ENCODE measurements at places on chromosomes 3 and 15. TPM values are rescaled to one million over a fixed set of nuclear protein-coding genes. Genes with fewer than 3 reads are reported as not detected.

DNA sequence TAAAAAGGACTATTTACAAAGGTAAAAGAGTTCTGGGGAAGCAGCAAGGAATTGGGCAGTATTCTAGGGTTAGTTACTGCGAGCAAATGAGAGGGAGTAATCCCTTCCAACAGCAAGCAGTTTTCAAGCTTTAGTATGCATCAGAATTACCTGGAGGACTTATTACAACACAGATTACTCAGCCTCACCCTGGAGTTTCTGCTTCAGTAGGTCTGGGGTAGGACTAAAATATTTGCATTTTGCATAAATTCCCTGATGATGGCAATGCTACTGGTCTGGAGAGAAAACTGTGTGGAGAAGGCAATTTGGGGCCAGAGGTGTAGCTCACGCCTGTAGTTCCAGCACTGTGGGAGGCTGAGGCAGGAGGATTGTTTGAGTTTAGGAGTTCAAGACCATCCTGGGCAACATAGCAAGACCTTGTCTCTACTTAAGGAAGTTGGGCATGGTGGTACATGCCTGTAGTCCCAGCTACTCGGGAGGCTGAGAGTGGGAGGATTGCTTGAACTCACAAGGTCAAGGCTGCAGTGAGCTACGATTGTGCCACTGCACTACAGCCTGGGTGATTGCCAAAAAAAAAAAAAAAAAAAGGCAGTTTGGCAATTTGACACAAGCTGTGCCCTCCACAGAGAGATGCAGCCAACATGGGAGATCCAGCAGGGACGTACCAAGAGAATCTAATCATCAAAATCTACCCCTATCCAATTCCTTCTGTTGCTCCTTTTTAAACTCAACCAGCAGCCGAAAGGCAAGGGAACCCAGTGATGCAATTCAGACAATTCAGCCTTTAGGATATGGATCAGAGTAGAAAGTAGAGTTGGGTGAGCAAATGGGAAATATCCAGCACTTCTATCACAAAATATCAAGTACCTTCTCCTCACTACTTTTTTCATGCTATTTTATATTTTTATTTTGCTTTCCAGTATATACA is 27.1 kb upstream of the AP4E1 start:
- DNase-seq = no peak
- no peak overlapping the region for H3K4me3 ChIP-seq
- no peaks in the 10 kb centered on the region for H3K27me3 ChIP-seq

GRCh38 chr3:40045051-40045450 is 235.6 kb downstream of the MYRIP start:
- no peaks in the 10 kb centered on the region for H3K4me1 ChIP-seq
- H3K4me3 ChIP-seq = no peak overlapping the region
- H3K36me3 ChIP-seq = no peaks in the 10 kb centered on the region

- no peaks in the 10 kb centered on the region for H3K27me3 ChIP-seq
- no peaks in the 10 kb centered on the region for H3K4me1 ChIP-seq
- peaks cover 28% of the 10 kb centered on the region for H3K36me3 ChIP-seq
- H3K4me3 ChIP-seq = no peak overlapping the region
- H3K27ac ChIP-seq = no peak overlapping the region
Observed at GRCh38 chr3:124504332-124505059, 225.8 kb upstream of the UMPS start.

DNA sequence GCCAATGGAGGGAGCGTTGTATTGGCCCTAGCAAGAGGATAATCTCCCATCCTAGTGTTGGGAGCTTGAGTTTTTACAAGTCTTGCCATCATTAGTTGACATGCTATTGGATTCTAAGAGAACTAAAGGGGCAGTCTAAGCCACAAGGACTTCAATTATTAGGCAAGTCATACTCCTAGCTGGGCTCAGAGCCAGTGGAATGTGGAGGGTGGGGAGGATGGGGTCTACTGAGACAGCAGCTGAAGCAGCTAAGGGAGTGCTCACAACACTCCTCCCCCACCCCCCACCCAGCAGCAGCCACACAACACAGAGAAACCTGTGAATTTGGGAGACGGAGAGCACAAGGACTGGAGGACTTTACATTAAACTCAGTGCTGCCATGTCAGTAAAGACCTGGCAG is 27.9 kb downstream of the FRG2C start:
- H3K27ac ChIP-seq = no peak overlapping the region
- no peak for DNase-seq
- H3K36me3 ChIP-seq = no peaks in the 10 kb centered on the region

GRCh38 chr3:172538368-172539151 is 15.3 kb upstream of the TNFSF10 start:
- no peaks in the 10 kb centered on the region for H3K27me3 ChIP-seq
- DNase-seq = no peak
- H3K4me1 ChIP-seq = peaks cover 47% of the 10 kb centered on the region
- no peak overlapping the region for H3K4me3 ChIP-seq
- H3K27ac ChIP-seq = peak overlapping the region; percentile 61

- peaks cover 43% of the 10 kb centered on the region for H3K4me1 ChIP-seq
- no peaks in the 10 kb centered on the region for H3K36me3 ChIP-seq
- no peaks in the 10 kb centered on the region for H3K27me3 ChIP-seq
- H3K4me3 ChIP-seq = peak overlapping the region; percentile 68
Observed at GRCh38 chr3:47476330-47476626, 537 bp upstream of the SCAP start.

- no peaks in the 10 kb centered on the region for H3K27me3 ChIP-seq
- H3K4me1 ChIP-seq = peaks cover 13% of the 10 kb centered on the region
- H3K36me3 ChIP-seq = no peaks in the 10 kb centered on the region
Observed at GRCh38 chr15:52171807-52172206, 19.4 kb downstream of the GNB5 start.

DNA sequence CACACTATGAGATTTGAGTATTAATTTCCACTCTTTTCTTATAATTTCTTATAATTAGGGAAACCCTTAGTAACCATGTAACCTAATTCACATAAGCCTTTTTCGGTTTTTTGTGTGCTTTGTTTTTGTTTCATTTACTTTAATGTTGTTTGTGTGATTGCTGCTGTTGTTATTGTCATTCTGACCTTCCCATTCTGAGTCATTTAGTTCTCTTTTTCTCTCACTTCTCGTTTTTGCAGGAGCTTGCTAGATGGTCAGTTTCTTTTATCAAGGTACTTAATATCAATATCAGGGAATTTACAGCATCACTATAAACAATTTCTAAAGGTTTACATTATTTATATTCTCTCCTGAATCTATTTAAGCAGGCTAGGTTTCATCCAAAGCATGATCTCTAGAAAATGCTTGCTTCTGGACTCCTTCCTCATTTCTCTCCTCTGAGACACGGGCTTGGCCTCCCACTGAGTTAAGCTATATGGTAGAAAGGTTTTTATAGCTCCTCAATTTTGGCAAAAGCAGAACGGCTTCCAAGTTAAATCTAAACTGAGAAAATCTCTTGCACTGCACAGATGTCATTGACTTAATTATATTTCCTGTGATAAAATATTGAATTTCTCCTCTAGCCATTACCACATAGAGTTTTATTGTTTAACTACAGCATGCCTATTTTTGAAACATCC is 534.2 kb downstream of the NSUN3 start:
- no peaks in the 10 kb centered on the region for H3K36me3 ChIP-seq
- no peaks in the 10 kb centered on the region for H3K4me1 ChIP-seq
- H3K27me3 ChIP-seq = no peaks in the 10 kb centered on the region

DNA sequence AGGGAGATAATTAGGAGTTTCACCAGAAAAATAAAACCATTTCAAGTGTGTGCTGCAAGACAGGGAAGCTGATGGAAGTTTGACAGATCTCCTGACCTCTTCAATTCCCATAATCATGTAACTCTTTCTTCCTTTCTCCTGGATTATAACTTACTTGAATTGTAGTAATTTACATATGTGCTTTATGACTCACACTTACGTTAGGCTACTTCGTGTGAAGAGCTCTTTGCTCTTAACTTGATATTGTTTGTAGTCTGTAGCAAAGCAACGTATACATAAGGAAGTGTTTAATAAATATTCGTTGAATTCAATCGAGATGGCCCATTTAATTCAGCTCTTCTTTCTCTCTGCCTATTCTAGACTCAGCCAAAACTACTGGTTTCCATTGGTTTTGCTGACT is 23.5 kb downstream of the ROBO2 start:
- H3K4me3 ChIP-seq = no peak overlapping the region
- H3K27ac ChIP-seq = no peak overlapping the region
- no peaks in the 10 kb centered on the region for H3K36me3 ChIP-seq
- H3K27me3 ChIP-seq = no peaks in the 10 kb centered on the region
- no peak for DNase-seq

GRCh38 chr3:72274493-72275330 is 489.8 kb upstream of the PROK2 start:
- peaks cover 56% of the 10 kb centered on the region for H3K4me1 ChIP-seq
- DNase-seq = no peak
- H3K27me3 ChIP-seq = no peaks in the 10 kb centered on the region
- H3K36me3 ChIP-seq = no peaks in the 10 kb centered on the region
- H3K27ac ChIP-seq = peak overlapping the region; percentile 50

DNA sequence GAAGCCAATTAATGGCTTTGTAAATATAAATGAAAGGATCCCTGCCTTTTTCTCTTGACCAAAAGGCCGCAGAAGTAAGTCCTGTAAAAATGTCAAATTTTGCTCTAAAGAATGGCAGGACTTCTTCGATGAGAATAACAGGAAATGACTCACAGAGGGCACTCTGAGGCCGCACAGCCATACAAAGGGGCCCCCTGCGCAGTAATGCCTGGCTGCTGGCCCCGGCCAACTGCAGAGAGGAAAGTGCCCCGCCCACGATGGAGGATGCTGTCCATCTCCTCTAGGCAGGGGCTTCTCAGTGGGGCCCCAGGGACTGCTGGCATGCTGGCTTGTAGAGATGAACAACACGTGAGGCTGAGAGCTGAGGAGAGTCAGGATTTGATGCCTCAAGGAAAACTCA is 18.1 kb upstream of the SCN10A start:
- H3K27me3 ChIP-seq = no peaks in the 10 kb centered on the region
- no peaks in the 10 kb centered on the region for H3K36me3 ChIP-seq
- DNase-seq = peak; percentile 80
- H3K4me3 ChIP-seq = no peak overlapping the region
- H3K4me1 ChIP-seq = peaks cover 7% of the 10 kb centered on the region

DNA sequence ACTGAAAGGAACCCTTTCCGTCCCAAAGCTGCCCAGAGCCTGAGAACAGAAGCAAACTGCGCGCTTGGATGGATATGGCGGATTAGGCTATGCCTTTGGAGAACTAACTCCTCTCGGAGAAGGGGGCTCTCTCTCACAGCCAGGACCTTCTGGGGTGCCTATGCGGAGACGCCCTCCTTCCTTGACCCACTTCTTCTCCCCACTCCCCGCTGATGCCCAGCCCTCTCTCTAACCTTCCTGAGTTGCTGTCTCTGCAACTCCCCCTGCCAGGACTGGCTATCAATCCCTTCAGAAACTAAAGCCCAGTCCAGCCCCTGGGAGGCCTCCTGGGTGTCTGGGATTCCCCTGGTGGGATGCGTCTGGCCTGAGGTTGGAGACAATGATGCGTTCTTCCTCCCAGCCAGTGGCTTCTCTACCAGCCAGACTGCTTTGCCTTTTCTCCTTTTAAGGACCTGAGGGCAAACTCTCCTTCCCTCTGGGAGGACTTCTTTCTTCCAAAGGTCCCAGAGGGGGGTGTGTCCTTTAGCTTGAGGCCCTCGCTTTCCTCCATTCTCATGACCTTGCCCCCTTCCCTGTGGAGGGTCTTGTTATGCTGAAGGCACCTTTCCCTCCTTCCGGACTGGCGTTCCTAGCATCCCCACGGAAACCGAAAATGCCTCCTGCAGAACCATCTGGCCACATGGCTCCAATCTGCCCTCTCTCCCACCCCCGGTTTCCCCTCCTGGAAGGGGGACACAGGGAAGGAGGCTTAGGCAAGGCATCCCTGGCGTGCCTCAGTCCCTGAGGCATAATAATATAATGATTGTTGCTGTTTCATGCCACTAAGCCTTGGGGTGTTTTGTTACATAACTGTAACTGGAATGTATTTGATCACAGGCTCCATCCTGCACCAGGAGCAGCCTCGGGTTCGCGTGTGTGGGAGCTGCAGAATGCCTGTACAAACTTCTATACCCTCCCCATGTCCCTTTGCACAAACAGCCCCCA is 63.4 kb upstream of the C15orf39 start:
- H3K36me3 ChIP-seq = no peaks in the 10 kb centered on the region
- peaks cover 26% of the 10 kb centered on the region for H3K4me1 ChIP-seq
- no peaks in the 10 kb centered on the region for H3K27me3 ChIP-seq
- no peak overlapping the region for H3K27ac ChIP-seq
- DNase-seq = no peak

GRCh38 chr3:22117751-22118346 is 366.8 kb upstream of the ZNF385D start:
- H3K4me1 ChIP-seq = no peaks in the 10 kb centered on the region
- H3K36me3 ChIP-seq = no peaks in the 10 kb centered on the region
- H3K27ac ChIP-seq = no peak overlapping the region
- H3K4me3 ChIP-seq = no peak overlapping the region
- no peak for DNase-seq
- H3K27me3 ChIP-seq = no peaks in the 10 kb centered on the region

DNA sequence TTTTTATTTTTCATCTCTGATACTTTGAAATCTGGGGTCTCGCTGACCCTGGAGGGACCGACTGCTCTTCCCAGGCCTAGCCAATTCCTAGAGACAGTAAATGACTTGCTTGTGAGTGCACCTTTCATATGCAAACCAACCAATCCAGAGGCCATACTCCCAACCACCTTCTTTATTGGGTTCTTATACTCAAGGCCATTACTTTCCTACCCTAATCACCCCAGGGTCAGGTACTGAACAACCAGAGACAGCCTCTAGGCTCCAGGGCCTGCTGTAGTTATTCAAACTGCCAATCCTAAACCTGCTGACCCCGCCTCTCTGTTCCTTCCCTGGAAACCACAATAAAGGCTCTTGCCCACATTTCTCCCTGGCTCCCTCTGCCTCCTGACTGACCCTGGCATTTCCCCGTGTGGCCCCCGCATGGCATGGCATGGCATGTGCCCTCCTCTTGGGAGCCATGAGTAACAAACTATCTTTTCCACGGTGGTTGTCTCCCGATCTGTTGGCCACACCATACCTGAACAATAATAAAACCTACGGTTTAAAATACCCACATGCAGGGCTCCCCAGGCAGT is 42.9 kb downstream of the ADCY5 start:
- peaks cover 22% of the 10 kb centered on the region for H3K27me3 ChIP-seq
- H3K27ac ChIP-seq = no peak overlapping the region
- H3K36me3 ChIP-seq = no peaks in the 10 kb centered on the region
- H3K4me1 ChIP-seq = no peaks in the 10 kb centered on the region
- H3K4me3 ChIP-seq = no peak overlapping the region

DNA sequence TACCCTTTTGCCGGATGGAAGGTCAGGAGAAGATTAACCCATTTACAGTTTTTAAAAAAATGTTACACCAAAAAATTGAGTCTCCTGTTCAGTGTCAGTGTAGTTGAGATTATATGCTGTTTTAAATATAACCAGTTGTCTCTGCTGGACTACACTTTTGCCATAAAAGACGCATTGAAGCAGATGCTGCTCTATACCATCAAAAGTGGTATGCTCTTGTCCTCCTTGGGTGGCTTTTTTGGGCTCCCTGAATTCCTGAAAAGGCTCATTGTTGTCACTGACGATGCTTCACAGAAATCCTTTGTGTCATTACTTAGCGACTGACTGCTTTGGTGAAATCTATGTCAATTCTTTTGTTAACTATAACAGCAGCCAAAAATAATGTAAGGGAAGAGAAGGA is 133.9 kb upstream of the SKOR1 start:
- H3K27ac ChIP-seq = no peak overlapping the region
- H3K4me3 ChIP-seq = no peak overlapping the region
- no peaks in the 10 kb centered on the region for H3K27me3 ChIP-seq

Gene CLDN16
- not detected for total RNA-seq

Gene SQOR
- 58.7 TPM for total RNA-seq

Gene ACTC1
- 1.2 TPM for total RNA-seq

Gene PAK6
- 3.0 TPM for total RNA-seq

Gene NFKBIZ
- 59.4 TPM for total RNA-seq
